Posterior cingulate gyrus (tissue), 11 donors: ENCODE measurements at places on chromosomes 12 and 14.

DNA sequence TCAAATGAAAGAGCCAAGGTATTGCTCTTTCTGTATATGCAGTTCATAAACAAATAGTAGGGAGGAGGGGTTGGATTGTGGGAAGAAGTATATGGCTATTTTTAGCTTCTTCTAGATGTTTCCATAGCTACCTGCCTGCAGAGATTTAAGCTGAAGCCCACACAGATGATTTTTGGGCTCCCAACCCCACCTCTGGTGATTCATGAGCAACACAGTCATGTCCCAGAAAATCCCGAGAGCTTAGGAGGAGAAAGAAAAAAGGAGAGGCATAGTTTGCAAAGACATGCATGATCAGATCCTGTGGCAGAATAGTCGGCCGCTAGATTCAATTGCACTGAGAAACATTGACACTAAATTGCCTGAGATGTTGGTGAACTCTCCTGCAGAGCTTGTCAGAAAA is 13.8 kb downstream of the TESPA1 start:
- peak; percentile 23 for DNase-seq

- no peak for DNase-seq
Measured at GRCh38 chr12:57464569-57464968, 5.0 kb downstream of the GLI1 start.

DNA sequence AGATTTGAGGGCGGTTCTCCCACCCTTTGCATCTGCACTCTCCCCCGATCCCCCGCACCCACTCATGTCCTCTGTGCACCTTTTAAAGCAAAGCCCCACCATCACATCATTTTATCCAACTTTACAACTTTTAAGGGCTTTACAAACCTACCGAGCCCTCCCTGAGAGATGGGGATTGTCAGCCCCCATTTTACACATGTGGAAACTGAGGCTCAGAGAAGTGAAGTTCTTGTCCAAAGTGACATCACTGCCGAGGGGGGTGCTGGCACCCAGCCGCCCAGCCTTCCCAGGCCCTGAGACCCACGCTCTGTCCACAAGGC is 334.2 kb downstream of the MED13L start:
- DNase-seq, result no peak

GRCh38 chr14:97353102-97353501 is 555.9 kb downstream of the VRK1 start:
- DNase-seq, result no peak

GRCh38 chr12:131827961-131828534 is at the start of gene MMP17:
Gene MMP17 (plus strand): TSS chr12:131828393. CDS start chr12:131828495, 102 bp downstream.
- DNase-seq, result peak; percentile 95

- DNase-seq, result no peak
Measured at GRCh38 chr12:110249105-110249504, 31.9 kb upstream of the ATP2A2 start.

GRCh38 chr14:91376547-91377477 is 40.8 kb downstream of the CCDC88C start:
- DNase-seq, result no peak

- no peak for DNase-seq
Measured at GRCh38 chr14:35114036-35114435, 7.8 kb downstream of the PPP2R3C start.

DNA sequence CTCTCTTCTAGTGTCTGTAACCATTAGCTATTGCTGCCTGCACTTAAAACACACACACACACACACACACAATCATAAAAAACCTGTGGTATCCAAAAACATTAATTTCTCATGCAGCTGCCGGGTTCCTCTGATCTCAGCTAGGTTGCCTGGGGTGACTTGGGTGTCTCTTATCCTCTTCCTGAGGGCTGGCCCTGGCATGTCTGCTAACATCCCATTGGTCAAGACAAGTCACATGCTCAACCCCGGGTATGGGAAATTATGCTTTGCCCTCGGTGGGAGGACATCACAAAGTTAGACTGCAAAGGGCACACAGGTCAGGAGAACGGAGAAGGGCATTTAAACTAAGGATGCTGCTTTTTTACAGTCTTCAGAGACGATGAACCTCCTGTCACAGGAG is 55.7 kb downstream of the TRPV4 start:
- no peak for DNase-seq

- no peak for DNase-seq
Measured at GRCh38 chr12:54700301-54700700, 52.1 kb upstream of the DCD start.

DNA sequence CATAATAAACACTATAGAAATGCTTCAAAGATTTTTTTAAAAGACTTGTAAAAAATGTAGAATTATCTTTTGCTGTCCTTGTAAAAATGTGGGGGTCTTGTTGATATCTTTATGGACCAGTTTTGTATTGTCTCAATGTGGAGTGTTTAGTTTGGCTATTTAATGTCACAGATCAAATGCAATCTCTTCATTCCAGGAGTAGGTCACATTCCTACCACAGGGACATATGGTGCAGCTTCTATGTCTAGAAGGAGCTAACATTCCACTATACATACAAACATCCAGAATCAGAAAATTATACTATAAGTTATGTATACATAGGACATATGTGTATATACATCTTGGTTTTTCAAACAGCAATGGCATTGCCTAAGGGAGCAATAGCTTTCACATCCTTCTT is 345.7 kb downstream of the BMP4 start:
- no peak for DNase-seq

DNA sequence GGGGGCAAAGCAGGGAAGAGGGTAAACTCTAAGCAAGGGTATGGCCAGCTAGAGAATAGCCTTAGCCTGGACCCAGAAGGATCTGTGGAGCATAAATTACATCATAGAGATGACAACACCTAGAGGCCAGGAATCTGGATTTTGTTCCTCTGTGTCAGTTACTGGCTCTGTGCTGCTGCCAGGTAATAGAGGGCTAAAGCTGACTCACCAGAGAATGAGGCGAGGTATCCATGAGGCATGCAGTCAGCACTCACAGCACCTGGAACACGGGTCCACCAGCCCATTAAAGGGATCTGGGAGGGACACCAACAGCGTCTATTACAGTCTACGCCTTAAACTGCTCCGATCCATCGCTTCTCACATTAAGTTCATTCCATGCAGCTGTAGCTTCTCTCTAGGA is 74.9 kb upstream of the CMKLR1 start:
- no peak for DNase-seq

- DNase-seq, result no peak
Measured at GRCh38 chr12:50232771-50233209, 50.5 kb downstream of the LIMA1 start.

DNA sequence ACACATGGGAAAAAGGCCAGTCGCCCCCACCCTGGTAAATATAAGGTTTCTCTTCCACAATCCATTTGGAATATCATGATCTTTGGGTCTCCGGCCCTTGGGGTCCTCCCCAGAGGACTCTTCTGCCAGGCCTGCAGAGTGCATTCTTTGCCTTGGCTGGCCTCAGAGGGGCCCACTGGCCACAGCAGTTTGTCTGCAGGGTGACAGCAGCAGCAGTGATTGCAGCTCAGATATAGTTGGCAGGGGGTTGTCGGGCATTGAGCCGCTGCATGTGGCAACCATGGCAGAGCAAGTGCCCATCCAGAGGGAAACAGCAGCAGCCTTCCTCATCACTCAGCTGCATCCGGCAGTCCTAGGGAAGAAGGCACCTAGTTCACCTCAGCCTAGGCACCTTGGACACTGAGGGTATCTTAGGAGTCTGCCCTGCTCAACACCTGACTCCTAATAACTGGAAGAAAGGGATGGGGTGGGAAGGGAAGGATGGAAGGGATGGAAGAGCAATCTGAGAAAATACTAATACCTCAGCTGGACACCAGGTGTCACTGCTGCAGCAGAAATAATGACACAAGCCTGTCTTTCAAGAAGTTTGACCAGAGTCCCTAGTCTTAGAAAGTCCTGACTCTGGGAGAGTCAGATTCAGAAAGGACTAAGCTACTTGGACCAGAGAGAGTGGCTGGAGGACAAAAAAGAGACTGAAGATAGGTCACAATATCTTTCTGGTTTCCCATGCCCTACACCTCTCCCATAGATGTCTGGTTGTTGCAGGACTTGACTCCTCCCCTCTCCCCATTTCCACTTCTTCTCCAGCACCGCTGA is 8.9 kb downstream of the AJUBA start:
- no peak for DNase-seq

- no peak for DNase-seq
Measured at GRCh38 chr12:26034371-26035142, 76.1 kb downstream of the RASSF8 start.

DNA sequence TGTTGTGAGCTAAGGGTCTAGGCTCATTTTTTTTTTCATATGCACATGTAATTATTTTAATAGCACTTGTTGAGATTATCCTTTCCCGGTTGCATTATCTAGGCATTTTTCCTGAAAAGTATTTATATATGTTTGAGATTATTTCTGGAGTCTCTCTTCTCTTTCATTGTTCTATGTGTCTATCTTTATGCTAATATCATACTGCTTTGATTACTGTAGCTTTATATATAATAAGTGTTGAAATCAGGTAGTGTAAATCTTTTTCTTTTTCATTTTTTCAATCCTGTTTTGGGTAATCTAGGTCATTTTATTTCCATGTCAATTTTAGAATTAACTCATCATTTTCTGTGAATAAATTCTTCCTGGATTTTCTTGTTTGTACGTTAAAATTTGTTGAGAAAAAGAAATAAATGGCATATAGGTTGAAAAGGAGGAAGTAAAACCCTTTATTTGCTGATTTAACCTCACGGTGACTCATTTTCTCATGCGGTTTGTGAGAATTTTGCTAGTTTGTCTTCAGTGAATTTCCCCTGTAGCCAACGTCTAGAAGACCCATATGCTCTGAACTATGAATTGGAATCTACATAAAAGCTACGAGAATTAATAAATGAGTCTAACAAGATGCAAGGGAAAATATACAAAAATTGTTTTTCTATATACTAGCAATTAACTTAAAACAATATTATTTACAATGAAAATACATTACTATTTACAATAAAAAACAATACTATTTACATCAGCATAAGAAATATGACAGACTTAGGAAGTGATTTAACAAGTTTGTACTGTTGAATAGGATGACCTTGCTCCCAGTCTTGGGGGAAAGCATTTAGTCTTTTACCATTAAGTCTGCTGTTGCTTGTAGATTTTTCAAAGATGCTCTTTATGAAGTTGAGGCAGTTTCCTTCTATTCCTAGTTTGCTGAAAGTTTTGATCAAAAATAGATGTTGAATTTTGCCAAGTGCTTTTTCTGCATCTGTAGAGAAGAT is 105.0 kb downstream of the SNAPC1 start:
- DNase-seq, result no peak

DNA sequence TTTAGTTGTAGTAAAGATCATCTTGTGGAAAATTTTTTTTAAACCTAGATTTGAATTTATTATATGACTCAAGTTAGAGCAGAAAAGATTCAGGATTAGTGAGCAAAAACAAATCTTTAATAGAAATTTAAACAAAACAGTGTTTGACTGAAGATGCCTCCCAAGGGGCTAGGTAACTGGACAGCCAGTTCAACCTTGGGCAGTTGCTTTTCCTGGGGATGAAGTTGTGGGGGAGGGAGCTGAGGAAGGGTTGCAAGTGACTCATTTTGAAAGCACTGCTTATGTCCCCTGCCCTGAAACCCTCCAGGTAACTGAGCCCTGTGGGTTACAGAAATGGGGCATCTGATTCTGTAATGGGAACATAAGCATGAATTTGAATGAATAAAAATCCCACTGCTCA is 13.1 kb downstream of the CFAP54 start:
- DNase-seq, result no peak

DNA sequence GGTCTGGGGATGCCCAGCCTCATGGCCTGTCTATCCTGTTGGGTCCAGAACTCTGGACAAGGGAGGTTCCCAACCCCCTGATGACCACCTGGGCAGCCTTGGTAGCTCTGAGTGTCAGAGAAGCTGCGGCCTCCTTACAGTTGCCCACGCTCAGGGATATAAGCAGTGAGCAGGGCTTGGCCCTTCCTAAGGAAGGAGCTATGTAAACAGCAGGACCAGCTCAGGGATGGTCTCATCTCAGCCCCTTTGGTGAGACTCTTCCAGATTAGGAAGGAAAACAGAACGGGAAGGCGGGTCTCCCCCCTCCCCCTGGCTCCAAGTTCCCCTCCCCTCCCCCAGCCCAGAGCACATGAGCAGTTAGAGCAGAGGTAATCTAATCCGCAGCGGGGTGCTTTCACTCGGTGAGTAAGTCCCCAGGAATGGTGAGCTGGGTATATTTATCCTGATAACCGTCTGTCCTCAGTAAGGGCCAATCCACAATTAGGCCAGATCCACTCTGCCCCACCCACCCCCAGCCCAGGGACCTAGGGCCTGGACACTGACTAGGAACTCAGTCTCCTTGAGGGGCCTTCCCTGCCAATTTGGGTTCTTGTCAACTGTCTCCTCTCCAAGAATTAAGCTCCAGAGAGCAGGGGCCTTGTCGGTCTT is 29.5 kb upstream of the RPLP0 start:
- DNase-seq, result peak; percentile 31

GRCh38 chr12:1173781-1174617 is 183.0 kb downstream of the ERC1 start:
- DNase-seq, result no peak

- no peak for DNase-seq
Measured at GRCh38 chr12:44728566-44728965, 147.5 kb downstream of the NELL2 start.

GRCh38 chr12:48965298-48965838 is 6.2 kb downstream of the WNT10B start:
- no peak for DNase-seq

- no peak for DNase-seq
Measured at GRCh38 chr12:113445544-113446171, 23.5 kb downstream of the SDSL start.

GRCh38 chr12:110117956-110118685 is 6.0 kb upstream of the IFT81 start:
- no peak for DNase-seq

DNA sequence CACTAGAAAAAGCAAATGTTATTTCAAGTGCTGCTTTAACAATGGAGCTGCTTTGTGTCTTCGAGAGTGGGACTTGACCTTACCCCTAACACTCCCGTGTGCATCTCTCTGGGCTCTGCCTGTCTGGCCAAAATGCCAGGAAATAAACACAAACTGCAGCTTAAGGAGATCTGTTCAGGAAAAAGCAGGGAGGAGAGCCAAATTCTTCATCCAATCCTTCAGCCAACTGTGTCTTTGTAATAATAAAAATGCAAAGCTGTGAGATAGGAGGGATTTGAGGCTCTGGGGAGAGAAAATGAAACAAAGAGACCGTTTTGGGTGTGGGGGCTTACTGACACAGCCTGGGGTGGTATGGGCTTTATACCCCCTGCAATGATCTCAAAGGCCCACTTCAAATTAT is 85.8 kb upstream of the WSCD2 start:
- no peak for DNase-seq

- no peak for DNase-seq
Measured at GRCh38 chr14:45198551-45198950, 54.5 kb downstream of the MIS18BP1 start.

- DNase-seq, result no peak
Measured at GRCh38 chr12:70885956-70886355, 34.6 kb downstream of the PTPRR start.

- DNase-seq, result no peak
Measured at GRCh38 chr14:96584199-96584906, 82.2 kb downstream of the PAPOLA start.

GRCh38 chr14:65676361-65677014 is 264.0 kb downstream of the FUT8 start:
- no peak for DNase-seq
